ENCODE measurements at places on chromosomes 3 and 15. TPM values are rescaled to one million over a fixed set of nuclear protein-coding genes. Genes with fewer than 3 reads are reported as not detected.

DNA sequence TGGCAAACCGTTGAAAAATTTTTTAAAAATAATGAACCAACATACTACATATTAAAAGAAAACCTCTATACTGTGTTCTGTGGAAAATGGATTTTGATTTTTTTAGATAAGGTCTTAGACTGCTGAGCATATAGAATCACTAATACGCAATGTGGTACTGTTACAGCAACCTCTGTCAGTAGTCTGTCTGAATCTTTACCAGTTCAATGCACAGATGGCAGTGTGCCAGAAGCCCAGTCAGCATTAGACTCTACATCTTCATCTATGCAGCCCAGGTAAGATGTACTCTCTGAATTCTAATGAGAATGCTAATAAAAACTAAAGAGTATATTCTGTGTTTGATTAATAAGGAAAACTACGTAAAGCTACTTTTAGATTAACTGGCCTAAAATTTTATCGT is 31.3 kb upstream of the FAH start:
- no peak for DNase-seq
- H3K27ac ChIP-seq = no peak overlapping the region
- H3K36me3 ChIP-seq = no peaks in the 10 kb centered on the region

CMTM8 gene
- 1.2 TPM for total RNA-seq

DNA sequence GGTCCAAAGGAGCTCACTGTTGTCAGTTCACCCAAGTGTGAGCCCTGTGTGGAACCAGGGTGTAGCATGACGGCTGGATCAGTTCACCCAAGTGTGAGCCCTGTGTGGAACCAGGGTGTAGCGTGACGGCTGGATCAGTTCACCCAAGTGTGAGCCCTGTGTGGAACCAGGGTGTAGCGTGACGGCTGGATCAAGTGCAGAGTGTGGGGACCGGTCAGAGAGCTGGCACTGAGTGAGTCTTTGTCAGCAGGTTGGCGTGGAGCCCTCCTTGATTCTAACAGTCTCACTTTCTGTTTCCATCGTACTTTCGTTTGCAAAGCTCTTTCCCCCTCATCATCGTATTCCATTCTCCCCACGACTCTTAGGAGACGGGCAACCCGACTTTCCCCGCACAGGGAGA is 57.9 kb upstream of the DLG1 start:
- no peak overlapping the region for H3K27ac ChIP-seq
- no peaks in the 10 kb centered on the region for H3K36me3 ChIP-seq
- peaks cover 11% of the 10 kb centered on the region for H3K4me1 ChIP-seq
- DNase-seq = no peak
- H3K4me3 ChIP-seq = no peak overlapping the region

GRCh38 chr3:191336833-191337232 is 6.5 kb upstream of the UTS2B start:
- no peaks in the 10 kb centered on the region for H3K36me3 ChIP-seq
- no peak for DNase-seq
- no peak overlapping the region for H3K27ac ChIP-seq
- no peaks in the 10 kb centered on the region for H3K27me3 ChIP-seq
- no peak overlapping the region for H3K4me3 ChIP-seq
- H3K4me1 ChIP-seq = peaks cover 5% of the 10 kb centered on the region

GRCh38 chr15:57686657-57687056 is 19.9 kb upstream of the POLR2M start:
- H3K36me3 ChIP-seq = no peaks in the 10 kb centered on the region
- no peak overlapping the region for H3K27ac ChIP-seq
- peaks cover 9% of the 10 kb centered on the region for H3K4me1 ChIP-seq
- no peaks in the 10 kb centered on the region for H3K27me3 ChIP-seq
- no peak for DNase-seq

DNA sequence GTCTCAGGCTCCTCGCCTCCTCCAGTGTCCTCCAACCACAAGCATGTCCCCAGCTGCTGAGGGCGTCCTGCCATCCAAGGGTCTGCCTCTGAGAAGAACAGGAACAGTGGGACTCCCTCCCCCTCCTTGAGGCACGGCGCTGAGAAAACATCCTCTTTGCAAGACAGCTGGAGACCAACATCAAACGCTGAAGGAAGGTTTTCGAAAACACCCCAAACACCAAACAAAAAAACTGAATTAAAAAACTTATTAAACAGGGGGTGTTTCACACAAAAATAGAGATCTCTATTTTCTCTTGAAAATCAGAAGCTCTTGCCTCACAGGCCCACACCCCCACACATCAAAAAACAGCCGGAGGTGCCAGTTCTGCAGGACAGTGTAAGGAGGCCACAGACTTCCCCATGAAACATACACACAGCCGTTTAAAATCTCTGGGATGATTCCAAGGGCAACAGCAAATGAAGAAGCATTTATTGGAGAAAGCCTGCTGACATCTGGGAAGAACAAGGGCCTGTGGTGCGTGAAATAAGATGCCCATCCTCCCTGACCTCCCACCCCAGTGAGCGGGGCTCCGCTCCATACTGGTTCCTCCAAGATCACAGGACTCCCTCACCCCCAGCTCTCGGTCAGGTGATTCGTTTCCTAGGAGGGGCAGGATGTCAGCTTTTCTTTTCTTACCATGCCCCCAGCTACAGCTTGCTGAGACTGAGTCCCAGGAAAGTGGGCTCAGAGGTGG is 71.3 kb downstream of the NUP210 start:
- no peak overlapping the region for H3K4me3 ChIP-seq
- no peaks in the 10 kb centered on the region for H3K27me3 ChIP-seq
- H3K36me3 ChIP-seq = no peaks in the 10 kb centered on the region
- no peak overlapping the region for H3K27ac ChIP-seq
- H3K4me1 ChIP-seq = no peaks in the 10 kb centered on the region

GRCh38 chr3:13590841-13591520 is 42.1 kb downstream of the FBLN2 start:
- H3K27me3 ChIP-seq = no peaks in the 10 kb centered on the region
- H3K36me3 ChIP-seq = no peaks in the 10 kb centered on the region
- no peak overlapping the region for H3K27ac ChIP-seq
- H3K4me1 ChIP-seq = no peaks in the 10 kb centered on the region

MESD gene
- 29.7 TPM for total RNA-seq

LPP gene
- 89.7 TPM for total RNA-seq

RNF13 gene
- 50.9 TPM for total RNA-seq

DNA sequence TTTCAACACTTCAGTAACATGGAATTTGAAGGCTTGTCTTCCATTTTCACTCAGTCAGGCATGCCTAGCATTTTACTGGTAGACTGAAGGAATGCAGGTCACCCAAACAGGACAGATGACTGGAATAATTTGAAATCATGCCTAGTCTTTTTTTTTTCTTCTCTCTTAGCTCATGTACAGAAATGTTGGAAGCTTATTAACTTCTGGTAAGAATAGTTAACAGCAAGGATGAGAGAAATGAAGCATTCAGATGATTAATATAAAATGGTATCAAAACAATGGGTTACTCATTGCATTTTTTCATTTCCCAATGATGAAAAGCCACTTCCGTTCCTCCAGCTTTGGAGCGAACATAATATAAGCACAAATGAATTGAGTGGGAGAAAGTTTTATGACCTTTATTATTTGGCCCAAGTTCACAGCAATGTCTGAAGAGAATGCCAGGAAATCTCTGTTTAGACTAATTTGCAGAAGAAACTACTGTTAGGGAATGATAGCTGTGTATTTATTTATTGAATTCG is 431.6 kb upstream of the RASGRP1 start:
- H3K27me3 ChIP-seq = no peaks in the 10 kb centered on the region
- no peaks in the 10 kb centered on the region for H3K4me1 ChIP-seq
- H3K27ac ChIP-seq = no peak overlapping the region
- H3K36me3 ChIP-seq = no peaks in the 10 kb centered on the region
- no peak for DNase-seq

GRCh38 chr15:63922261-63922904 is 88.6 kb upstream of the HERC1 start:
- no peaks in the 10 kb centered on the region for H3K27me3 ChIP-seq
- no peaks in the 10 kb centered on the region for H3K36me3 ChIP-seq
- H3K4me1 ChIP-seq = no peaks in the 10 kb centered on the region
- H3K4me3 ChIP-seq = no peak overlapping the region
- no peak overlapping the region for H3K27ac ChIP-seq
- DNase-seq = no peak

GRCh38 chr15:81107889-81108288 is 26.2 kb upstream of the CFAP161 start:
- H3K4me1 ChIP-seq = no peaks in the 10 kb centered on the region
- H3K36me3 ChIP-seq = no peaks in the 10 kb centered on the region
- DNase-seq = no peak
- H3K27ac ChIP-seq = no peak overlapping the region
- H3K27me3 ChIP-seq = no peaks in the 10 kb centered on the region

DNA sequence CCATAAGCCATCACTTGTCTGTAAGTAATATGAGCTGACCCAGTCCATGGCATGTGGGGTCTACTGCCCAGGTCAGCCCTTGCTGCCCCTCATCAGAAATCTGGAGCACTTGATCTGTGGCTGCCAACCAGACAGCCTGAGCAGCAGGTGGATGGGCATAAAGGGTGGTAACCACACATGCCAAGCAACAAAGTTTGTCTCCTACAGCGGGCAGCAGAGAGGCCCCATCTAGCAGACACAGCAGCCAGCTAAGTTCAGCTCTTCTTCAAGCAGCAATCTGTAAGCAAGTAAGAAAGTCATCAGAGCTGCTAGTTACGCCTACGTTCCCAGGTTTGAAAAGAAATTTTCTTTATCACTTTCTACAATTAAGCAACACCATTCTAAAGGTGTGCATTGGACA is 27.9 kb downstream of the CHCHD4 start:
- H3K36me3 ChIP-seq = no peaks in the 10 kb centered on the region

PDCD7 gene
- 35.4 TPM for total RNA-seq

GRCh38 chr3:62238431-62238830 is 134.9 kb downstream of the FEZF2 start:
- no peak for DNase-seq
- H3K27me3 ChIP-seq = no peaks in the 10 kb centered on the region
- peaks cover 2% of the 10 kb centered on the region for H3K4me1 ChIP-seq

DUOXA2 gene
- not detected for total RNA-seq

DNA sequence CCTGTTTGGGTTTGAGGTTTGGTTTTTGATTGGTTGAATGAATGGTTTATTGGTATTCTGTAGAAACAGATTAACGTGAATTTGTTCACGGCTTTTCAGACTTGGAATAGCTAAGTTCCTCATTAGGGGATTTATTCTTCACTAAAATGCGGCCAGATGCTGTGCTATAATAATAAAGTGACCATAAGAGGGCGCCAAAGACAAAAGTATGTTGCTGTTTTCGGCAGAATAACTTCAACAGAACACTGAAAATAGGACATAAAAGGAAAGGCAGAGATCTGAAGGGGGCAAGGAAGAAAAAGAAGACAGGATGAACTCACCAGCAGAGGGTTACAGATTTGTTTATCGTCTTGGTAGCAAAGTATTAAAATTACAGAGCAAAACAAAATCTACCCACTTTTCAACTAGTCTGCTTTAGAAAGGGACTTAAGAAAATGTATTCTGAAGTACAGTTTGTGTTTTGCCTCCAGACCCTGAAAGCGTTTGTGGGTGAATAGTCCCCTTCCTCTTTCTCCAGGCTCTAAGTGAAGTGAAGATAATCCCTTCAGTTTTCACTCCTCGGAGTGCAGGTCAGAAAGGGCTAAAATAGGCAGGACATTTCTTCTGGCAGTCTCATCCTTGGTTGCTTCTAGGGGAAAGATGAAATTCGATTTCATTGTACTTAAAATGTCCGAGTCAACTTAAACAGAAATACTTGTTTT is 147.6 kb downstream of the IL20RB start:
- no peaks in the 10 kb centered on the region for H3K36me3 ChIP-seq
- no peaks in the 10 kb centered on the region for H3K4me1 ChIP-seq
- H3K27ac ChIP-seq = no peak overlapping the region

CACNA2D2 gene
- 0.95 TPM for total RNA-seq

SERINC4 gene
- 0.18 TPM for total RNA-seq

SLC9A9 gene
- 7.0 TPM for total RNA-seq

- H3K4me1 ChIP-seq = peaks cover 6% of the 10 kb centered on the region
- no peak overlapping the region for H3K4me3 ChIP-seq
- H3K36me3 ChIP-seq = no peaks in the 10 kb centered on the region
- no peak overlapping the region for H3K27ac ChIP-seq
- H3K27me3 ChIP-seq = no peaks in the 10 kb centered on the region
- no peak for DNase-seq
Measured at GRCh38 chr3:38173834-38174418, 8.6 kb downstream of the OXSR1 start.

GRCh38 chr3:123559040-123559861 is 25.6 kb downstream of the HACD2 start:
- H3K27ac ChIP-seq = no peak overlapping the region
- H3K27me3 ChIP-seq = no peaks in the 10 kb centered on the region
- no peak for DNase-seq
- H3K4me3 ChIP-seq = no peak overlapping the region

DNA sequence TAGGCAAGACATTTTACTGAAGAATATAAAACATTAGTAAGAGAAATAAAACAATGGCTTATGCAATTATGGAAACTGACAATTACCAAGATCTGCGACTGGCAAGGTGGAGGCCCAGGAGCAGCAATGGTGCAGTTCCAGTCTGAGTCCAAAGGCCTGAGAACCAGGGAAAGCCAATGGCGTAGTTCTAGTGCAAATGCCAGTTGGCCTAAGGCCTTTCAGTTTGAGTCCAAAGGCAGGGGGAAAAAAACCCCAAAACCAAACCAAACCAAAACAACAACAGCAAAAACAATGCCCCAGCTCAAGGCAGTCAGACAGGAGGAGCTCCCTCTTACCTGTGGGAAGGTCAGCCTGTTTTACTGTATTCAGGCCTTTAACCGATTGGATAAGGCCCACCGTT is 72.6 kb downstream of the ST6GAL1 start:
- DNase-seq = no peak
- no peaks in the 10 kb centered on the region for H3K4me1 ChIP-seq
- no peak overlapping the region for H3K27ac ChIP-seq
- H3K36me3 ChIP-seq = no peaks in the 10 kb centered on the region

- H3K27me3 ChIP-seq = no peaks in the 10 kb centered on the region
- H3K4me1 ChIP-seq = peaks cover 3% of the 10 kb centered on the region
- no peak overlapping the region for H3K4me3 ChIP-seq
- no peak overlapping the region for H3K27ac ChIP-seq
- no peak for DNase-seq
Measured at GRCh38 chr3:143791386-143791785, 56.9 kb downstream of the SLC9A9 start.

- H3K27me3 ChIP-seq = no peaks in the 10 kb centered on the region
- no peak for DNase-seq
- no peak overlapping the region for H3K4me3 ChIP-seq
- no peaks in the 10 kb centered on the region for H3K4me1 ChIP-seq
Measured at GRCh38 chr3:182699550-182700170, 93.6 kb upstream of the ATP11B start.

DNA sequence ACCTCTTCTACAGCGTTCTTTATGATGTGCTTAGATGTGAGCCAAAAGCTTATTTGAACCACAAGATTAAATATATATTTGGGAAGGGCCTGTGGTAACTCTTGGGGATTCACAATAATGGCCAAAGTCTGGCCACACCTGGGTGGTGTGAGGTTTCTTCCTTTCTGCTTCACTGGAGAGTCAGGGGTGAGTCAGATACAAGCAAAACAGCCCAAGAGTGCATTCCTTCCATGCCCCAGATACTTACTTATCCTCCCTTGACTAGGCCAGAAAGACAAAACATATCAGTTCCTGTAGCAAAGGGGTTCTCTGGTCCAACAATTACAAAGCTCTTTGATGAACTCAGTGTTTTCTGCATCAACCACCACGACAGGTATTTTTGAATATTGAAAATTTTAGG is 941 bp downstream of the ZBED2 start:
- no peaks in the 10 kb centered on the region for H3K27me3 ChIP-seq
- H3K4me1 ChIP-seq = no peaks in the 10 kb centered on the region
- H3K36me3 ChIP-seq = no peaks in the 10 kb centered on the region
- no peak overlapping the region for H3K27ac ChIP-seq
- no peak for DNase-seq

Data from ovary (tissue), 10 donors.